Coronary artery (tissue), 2 donors: ENCODE measurements at places on chromosomes 13 and 19.

DNA sequence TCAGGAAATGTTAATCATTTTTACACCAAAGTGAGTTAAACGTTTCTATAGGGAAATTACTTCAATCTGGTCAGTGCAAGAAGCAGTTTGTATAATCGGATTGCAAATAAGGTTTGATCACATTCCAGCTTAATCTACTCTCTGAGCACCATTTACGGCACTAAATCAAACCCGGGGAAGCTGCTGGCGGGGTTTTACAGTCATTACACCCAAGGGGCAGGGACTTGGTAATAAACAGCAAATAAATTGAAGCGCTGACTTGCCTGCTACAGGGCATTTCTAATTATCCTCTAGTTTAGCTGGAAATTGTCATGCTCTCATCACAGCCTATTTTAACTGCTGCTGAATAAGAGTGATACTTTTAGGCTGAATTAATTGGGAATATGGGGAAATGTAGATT lies 152.1 kb upstream of the SOX21 start:
- DNase-seq, result no peak

GRCh38 chr19:40240332-40240731 lies 13.8 kb upstream of the CCNP start:
- no peak for DNase-seq

- DNase-seq, result no peak
These were observed 44.3 kb downstream of the SLC7A1 start for GRCh38 chr13:29551214-29551613.

GRCh38 chr13:26910754-26911465 lies 150.3 kb upstream of the GPR12 start:
- peak; percentile 36 for DNase-seq

- DNase-seq, result no peak
These were observed 792.6 kb upstream of the SLITRK6 start for GRCh38 chr13:86591862-86592261.
